K562 (cell line): ENCODE measurements at places on chromosomes 6 and 20. TPM values are rescaled to one million over a fixed set of nuclear protein-coding genes. Genes with fewer than 3 reads are reported as not detected.

- no peak for DNase-seq
These were observed 13.5 kb downstream of the NCOA7 start for GRCh38 chr6:125804264-125804663.

GRCh38 chr6:151060096-151060765 lies 179.5 kb upstream of the AKAP12 start:
- no peak for DNase-seq

DNA sequence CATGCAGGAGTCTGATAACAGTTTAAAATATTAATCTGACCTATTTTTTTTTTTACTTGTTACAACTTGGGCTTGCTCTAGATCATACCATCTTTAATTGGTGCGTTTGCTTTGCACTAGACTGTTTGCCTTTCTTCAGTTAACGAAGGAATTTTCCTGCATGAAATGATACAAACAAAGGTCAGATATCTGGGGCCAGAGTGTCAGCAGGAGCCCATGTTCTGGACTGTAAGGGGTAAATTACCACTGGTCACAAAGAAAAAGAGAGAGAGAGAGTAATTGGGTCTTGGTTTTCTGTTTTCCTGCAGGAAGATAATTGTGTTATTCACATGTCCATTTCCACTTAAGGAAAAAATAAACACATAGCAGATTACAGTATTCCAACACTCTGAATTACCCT lies 399.4 kb upstream of the MARCKS start:
- no peak for DNase-seq

GRCh38 chr6:167113047-167113754 lies 9.7 kb upstream of the CCR6 start:
- DNase-seq: no peak

- no peak for DNase-seq
These were observed 5.2 kb downstream of the FOXO3 start for GRCh38 chr6:108565893-108566292.

- DNase-seq: peak; percentile 74
These were observed 28.9 kb downstream of the STX7 start for GRCh38 chr6:132483779-132484679.

DNA sequence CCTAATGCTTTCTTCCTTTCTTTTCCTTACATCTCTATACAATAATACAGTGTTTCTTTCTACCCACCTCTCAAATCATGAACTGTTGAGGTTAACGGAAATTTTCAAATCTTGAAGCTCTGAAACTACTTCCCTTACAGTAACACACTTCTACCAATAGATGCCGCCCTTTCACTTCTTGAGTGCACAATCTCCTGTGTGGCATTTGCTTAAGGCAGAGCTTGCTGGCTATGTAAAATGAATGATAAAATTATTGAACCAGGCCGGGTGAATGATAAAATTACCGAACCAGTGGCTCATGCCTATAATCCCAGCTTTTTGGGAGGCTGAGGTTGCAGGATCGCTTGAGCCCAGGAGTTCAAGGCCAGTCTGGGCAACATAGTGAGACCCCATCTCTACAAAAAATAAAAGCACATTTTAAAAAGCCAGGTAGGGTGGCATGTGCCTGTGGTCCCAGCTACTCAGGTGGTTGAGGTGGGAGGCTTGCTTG lies 56.8 kb downstream of the KCNS1 start:
- peak; percentile 73 for DNase-seq

DNA sequence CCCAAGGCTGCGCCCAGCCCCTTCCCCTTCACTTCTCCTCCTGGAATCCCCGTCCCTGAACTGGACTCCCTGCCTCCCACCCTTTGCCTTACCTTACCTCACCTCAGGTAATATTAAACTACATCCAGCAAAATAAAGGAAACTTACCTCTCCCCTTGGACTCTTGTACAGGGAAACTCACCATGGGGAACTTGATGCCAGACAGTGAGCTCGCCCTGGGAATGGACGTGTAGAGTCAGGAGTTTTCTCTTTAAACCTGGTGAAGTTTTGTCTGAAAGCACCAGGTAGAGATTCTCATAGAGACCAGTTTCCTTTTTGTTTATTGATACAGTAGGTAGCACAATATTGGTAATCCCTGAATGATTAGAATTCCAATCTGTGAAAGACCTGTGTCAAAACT lies 544 bp upstream of the HLA-C start:
- DNase-seq: no peak

DNA sequence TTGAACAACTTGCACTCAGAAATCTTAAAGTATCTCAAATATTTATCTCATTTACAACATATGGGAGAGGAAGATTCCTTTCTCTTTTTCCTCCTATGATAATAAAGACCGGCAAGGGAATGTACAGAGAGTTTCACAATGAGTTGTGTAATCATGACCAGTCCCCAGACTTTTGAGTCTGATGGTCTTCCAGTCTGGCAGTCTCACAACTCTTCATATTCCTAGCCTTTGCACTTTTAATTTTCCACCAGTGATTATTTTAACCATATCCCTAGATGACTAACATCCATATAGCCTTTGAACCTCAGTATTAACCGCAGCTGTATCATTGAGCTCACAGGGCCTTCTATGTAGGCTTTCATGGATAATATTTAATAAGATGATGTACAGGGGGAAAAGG lies 278.5 kb downstream of the KHDC1L start:
- no peak for DNase-seq

- no peak for DNase-seq
These were observed 42.1 kb downstream of the DAAM2 start for GRCh38 chr6:39834278-39834677.

DNA sequence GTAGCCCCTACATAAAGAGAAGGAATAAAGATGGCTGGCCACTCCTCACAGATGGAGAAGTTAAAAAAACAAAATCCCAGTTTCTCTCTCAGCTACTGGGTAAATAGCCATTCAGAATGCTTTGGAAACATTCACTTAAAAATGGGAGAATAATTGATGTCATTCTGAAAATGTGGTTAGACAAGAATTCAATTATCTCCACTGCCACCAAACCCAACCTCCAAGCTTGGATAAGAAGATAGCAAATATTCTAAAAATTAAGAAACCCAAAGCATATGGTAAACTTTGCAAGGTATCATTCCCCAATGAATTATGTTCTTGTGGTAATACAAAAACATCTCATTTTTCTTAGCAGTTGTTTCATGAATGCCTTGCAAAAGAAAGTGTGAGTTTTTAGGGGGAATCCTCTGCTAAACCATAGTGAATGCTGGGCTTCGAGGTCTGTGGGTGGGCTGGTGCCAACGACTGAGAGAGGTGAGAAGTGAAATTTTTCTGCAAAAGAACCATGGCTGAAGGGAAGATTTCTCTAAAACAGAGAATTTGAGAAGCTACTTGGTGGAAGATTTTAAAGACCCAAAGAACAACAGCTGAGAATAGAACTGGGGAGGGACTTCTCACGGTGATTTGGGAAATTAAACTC lies 497.9 kb upstream of the JARID2 start:
- no peak for DNase-seq

DNA sequence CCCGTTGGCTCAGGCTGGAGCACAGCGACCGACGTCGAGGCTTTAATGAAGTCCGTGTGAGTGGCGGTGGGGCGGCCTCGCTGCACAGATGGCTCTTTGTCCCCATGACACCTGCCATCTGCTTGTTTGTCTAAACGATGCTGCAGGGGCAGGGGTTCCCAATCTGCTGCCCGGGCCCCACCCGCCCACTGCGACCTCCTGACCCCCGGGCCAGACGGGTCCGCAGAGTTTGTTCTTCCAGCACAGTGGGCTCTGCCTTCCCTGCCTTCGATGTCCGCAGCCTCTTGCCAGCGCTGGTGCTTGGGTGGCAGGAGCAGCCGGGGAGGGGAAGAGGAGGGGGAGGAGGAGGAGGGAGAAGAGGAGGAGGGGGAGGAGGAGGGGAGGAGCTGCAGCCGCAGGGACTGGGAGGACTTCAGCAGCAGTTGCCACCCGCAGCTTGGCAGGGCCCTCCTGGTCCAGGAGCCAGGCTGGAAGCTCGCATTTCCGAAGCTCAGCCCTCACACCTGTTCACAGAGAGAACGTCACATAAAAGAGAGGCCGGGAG lies 210.0 kb downstream of the DLL1 start:
- DNase-seq: no peak

DNA sequence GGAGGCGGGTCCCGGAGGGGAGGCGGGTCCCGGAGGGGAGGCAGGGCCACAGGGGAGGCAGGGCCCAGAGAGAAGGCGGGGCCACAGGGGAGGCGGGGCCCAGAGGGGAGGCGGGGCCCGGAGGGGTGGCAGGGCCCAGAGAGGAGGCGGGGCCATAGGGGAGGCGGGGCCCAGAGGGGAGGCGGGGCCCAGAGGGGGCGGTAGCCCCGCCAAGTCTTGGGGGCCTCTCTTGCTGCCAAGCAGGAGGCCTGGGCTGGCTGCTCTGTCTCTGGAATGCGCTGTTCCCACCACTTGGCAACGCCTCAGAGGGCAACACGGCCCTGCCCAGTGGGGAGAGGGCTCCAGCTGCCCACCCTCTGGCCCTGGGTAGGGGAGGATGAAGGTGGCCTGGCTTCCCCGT lies 80.5 kb downstream of the YTHDF1 start:
- DNase-seq: peak; percentile 24

DNA sequence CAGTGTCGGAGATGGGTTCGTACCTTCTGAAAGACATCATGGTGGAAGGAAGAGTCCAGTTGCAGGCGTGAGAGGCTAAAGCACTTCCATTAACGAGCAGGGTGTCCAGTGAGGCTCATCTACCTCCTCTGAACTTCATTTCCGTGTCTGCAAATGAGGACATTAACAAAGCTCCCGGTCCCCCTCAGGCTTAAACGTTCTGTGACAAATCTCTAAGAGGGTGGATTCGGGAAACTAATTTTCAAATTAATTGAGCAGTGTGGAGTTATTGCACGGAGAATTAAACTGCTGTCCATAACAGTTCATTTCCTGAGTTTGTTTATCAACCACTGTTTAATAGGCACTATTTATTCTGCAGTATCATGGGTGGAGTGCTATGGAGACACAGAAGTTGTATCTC lies 68.2 kb downstream of the TRMT6 start:
- no peak for DNase-seq

DNA sequence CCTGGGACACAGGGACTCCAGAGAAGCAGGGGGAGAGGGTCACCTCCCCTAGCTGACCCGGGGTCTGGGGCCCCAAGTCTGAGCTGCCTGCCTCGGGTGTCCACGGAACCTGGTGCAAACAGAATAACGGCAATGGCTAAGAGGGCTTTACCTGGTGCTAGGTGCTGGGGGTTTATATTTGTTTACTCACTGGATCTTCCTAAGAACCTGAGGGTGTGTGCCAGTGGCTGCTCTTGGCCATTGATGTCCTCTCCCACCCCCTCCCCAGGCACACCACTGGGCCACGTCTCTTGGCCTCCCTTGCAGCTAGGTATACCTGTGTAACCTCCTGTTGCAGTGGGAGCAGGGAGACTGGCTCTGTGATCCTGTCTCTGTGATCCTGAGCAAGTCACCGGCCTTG lies 157.9 kb upstream of the MLN start:
- DNase-seq: no peak

DNA sequence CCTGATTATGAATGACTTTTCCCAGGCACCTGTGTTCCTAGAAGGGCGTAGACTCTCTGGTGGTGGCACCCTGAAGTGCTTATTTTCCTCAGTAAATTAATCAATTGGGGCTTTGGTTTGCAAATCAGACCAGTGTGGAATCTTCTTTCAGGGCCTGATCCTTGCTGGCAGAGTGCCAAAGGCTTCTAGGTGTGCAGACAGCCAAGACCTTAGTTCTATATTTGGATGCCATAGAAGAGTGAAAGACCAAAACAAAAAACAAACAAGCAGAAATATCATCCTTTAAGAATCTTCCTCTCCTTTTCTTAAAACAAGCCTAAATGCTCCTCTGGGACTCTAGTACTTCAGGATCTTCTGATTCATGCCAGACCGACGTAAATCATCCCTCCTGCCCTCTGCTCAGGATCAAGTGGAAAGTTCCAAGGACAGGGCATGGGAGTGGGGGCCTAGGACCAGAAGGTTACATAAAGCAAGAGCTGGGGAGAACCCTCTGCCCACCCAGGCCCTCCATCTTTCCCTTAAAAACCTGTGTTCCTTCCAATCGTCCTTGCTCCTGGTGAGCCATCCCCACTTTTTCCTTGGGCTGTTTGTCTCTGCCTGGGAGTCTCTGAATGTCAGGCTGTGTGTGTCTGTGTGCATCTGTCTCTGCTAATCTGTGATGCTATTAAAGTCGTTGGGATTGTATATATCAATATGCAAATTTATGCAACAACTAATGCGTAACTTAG lies 70.5 kb upstream of the MYLIP start:
- DNase-seq: no peak

KCNK17 gene
- not detected in 2 replicates for total RNA-seq

NEURL2 gene
- 1.2 and 1.9 TPM in 2 replicates for total RNA-seq

EPHA7 gene
- not detected in 2 replicates for total RNA-seq

TP53TG5 gene
- 0.20 TPM in 1 of 2 replicates, not detected in the other for total RNA-seq

IL17F gene
- total RNA-seq: not detected in 2 replicates

SLC22A16 gene
- total RNA-seq: not detected in 2 replicates

CST2 gene
- not detected in 2 replicates for total RNA-seq

EYS gene
- total RNA-seq: 0.13 TPM in 2 replicates
